Activated B cell treated with CpG ODN at 0.5 μM for 24 hours (primary cell): ENCODE measurements at places on chromosomes 12 and 14. TPM values are rescaled to one million over a fixed set of nuclear protein-coding genes. Genes with fewer than 3 reads are reported as not detected.

The NEMF gene
- 99.1 and 110 TPM in 2 replicates for total RNA-seq

The GDF3 gene
- total RNA-seq, result not detected in 2 replicates

The HEATR5A gene
- 11.1 and 13.2 TPM in 2 replicates for total RNA-seq

The CNTN1 gene
- not detected in 2 replicates for total RNA-seq

The C12orf50 gene
- 0.07 and 0.12 TPM in 2 replicates for total RNA-seq

The CLEC4A gene
- total RNA-seq, result 1.3 and 2.5 TPM in 2 replicates

The B4GALNT1 gene
- total RNA-seq, result 0.31 and 0.51 TPM in 2 replicates

The ANO4 gene
- not detected in 2 replicates for total RNA-seq

The GPHN gene
- 36.9 and 40.8 TPM in 2 replicates for total RNA-seq

The CBLN3 gene
- 56.0 and 61.1 TPM in 2 replicates for total RNA-seq

The CLEC4C gene
- 0.44 TPM in 1 of 2 replicates, not detected in the other for total RNA-seq

The C12orf54 gene
- not detected in 2 replicates for total RNA-seq

The TEX52 gene
- total RNA-seq, result not detected in 2 replicates

The B3GNT4 gene
- total RNA-seq, result not detected in 2 replicates

The AKAP3 gene
- 3.4 and 3.7 TPM in 2 replicates for total RNA-seq

The SLC4A8 gene
- total RNA-seq, result 5.2 and 5.8 TPM in 2 replicates

The ARHGAP9 gene
- 98.8 and 104 TPM in 2 replicates for total RNA-seq

The SLC39A9 gene
- 46.4 and 54.5 TPM in 2 replicates for total RNA-seq

The RFX4 gene
- total RNA-seq, result not detected in 2 replicates

The C12orf42 gene
- total RNA-seq, result 15.0 and 21.0 TPM in 2 replicates

The NEMP1 gene
- 23.0 and 27.6 TPM in 2 replicates for total RNA-seq

The MRPS35 gene
- total RNA-seq, result 36.2 and 36.8 TPM in 2 replicates

The LGALS3 gene
- total RNA-seq, result 199 and 221 TPM in 2 replicates

The DEPDC4 gene
- 0.49 and 0.81 TPM in 2 replicates for total RNA-seq

The PZP gene
- total RNA-seq, result not detected in 2 replicates

The RTL1 gene
- not detected in 2 replicates for total RNA-seq

The TCL1B gene
- total RNA-seq, result 1.1 and 1.2 TPM in 2 replicates

The SLC8A3 gene
- total RNA-seq, result 0.12 and 0.13 TPM in 2 replicates

The CACNA1C gene
- 0.02 TPM in 2 replicates for total RNA-seq
